ENCODE measurements at places on chromosomes 3 and 15. TPM values are rescaled to one million over a fixed set of nuclear protein-coding genes. Genes with fewer than 3 reads are reported as not detected.

Gene CLDN16
- under 0.01 TPM for total RNA-seq

Gene SLC22A13
- not detected for total RNA-seq

Gene FBN1
- 82.2 TPM for total RNA-seq

Gene ARIH2
- 68.5 TPM for total RNA-seq

Gene GOLGA8R
- 1.4 TPM for total RNA-seq

Gene CPLX3
- not detected for total RNA-seq

Gene DNAH12
- not detected for total RNA-seq

Gene SPINK8
- not detected for total RNA-seq

Gene ROPN1
- total RNA-seq, result not detected

Gene FSIP1
- 0.97 TPM for total RNA-seq

Gene CASR
- total RNA-seq, result not detected

Gene CACNA2D3
- not detected for total RNA-seq

Gene THRB
- total RNA-seq, result not detected

Gene ALS2CL
- 3.9 TPM for total RNA-seq

Gene RBP2
- not detected for total RNA-seq

Gene LRRC28
- 16.1 TPM for total RNA-seq

Gene EAF2
- 1.6 TPM for total RNA-seq

Gene PTPRG
- total RNA-seq, result 25.3 TPM

Gene MST1
- total RNA-seq, result 2.7 TPM

Gene CFAP100
- total RNA-seq, result not detected

Gene FAM174B
- total RNA-seq, result 0.97 TPM

Gene UROC1
- total RNA-seq, result not detected

Gene ERICH6
- not detected for total RNA-seq

Gene SH2D7
- not detected for total RNA-seq

Gene TRIM42
- not detected for total RNA-seq

Gene AGBL1
- total RNA-seq, result not detected

Gene PRR20G
- not detected for total RNA-seq

Gene RARB
- 31.2 TPM for total RNA-seq

Gene TMCC1
- total RNA-seq, result 15.0 TPM

Gene MKRN2OS
- not detected for total RNA-seq

Gene APBA2
- 37.4 TPM for total RNA-seq

Gene ZNF385D
- total RNA-seq, result not detected

Gene SSUH2
- not detected for total RNA-seq

Gene SYNM
- total RNA-seq, result 14.3 TPM

Gene BTLA
- total RNA-seq, result not detected

Gene PIF1
- 12.6 TPM for total RNA-seq

Gene PEX5L
- under 0.01 TPM for total RNA-seq

Gene C3orf22
- not detected for total RNA-seq

Gene COL7A1
- 1.9 TPM for total RNA-seq

Gene REC114
- not detected for total RNA-seq

Gene IL12A
- 6.4 TPM for total RNA-seq

Gene BCL2A1
- total RNA-seq, result 2.3 TPM

Gene MLH1
- 34.0 TPM for total RNA-seq

Gene MLF1
- total RNA-seq, result 7.9 TPM

Gene CHRFAM7A
- total RNA-seq, result 2.3 TPM

Gene AADAC
- 0.15 TPM for total RNA-seq

Gene COL6A5
- not detected for total RNA-seq

Gene ZNF710
- total RNA-seq, result 7.4 TPM

Gene ATP13A4
- not detected for total RNA-seq
